ENCODE measurements at places on chromosomes 3 and 15. TPM values are rescaled to one million over a fixed set of nuclear protein-coding genes. Genes with fewer than 3 reads are reported as not detected.

The OR5K2 gene
- not detected for total RNA-seq

The TGM5 gene
- not detected for total RNA-seq

DNA sequence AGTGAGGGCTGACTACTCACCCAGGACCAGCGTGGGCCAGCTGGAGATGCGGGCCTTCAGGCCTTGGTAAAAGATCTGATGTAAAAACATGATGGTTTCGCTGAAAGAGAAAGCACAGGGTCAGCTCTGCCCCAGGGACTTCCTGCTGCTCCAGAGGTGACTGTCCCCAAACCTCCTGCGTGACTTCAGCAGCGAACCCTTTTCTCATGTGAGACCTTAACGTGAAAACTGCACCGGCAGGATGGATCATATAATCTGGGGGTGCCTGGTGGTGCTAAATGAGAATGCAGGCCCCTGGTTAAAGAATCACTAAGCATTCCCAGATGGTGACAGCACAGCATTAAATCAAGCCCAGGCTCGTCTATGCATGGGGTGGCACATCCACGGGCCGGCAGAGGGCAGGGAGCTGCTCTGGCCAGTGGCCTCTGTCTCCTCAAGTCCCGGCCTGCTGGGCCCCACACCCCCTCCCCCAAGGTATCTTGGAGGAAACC lies 55.4 kb downstream of the RASGRF1 start:
- no peak for DNase-seq

DNA sequence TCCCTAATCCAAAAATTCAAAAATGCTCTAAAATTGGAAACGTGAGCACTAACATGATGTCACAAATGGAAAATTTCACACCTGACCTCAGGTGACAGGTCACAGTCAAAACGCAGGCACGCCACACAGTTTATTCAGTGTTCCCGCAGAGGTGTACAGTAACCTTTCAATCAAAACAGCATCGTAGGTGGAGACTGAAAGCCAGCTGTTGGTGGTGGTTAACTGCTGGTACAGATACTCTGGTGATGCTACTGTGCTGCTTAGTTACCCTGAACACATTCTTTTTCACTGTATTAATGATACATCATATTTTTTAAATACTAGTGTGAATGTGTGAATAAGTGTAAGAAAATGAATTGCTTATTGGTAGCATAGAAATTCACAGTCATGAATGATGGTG lies 23.8 kb downstream of the RAB11A start:
- no peak for DNase-seq

DNA sequence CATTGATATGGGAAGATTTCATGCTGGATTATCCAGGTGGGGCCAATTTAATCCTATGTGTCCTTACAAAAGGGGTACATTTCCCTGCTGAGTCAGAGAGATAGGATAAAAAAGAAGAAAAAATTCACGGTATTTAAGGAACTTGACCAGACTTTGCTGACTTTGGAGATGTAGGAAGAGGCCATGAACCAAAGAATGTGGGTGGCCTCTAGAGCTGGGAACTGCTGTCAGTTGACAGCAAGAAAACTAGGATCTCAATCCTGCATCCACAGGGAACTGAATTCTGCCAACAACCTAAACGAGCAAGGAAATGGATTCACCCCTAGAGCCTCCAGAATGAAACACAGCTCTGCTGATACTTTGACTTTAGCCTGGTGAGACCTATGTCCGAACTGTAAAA lies 148.1 kb upstream of the SLC24A5 start:
- DNase-seq, result no peak

DNA sequence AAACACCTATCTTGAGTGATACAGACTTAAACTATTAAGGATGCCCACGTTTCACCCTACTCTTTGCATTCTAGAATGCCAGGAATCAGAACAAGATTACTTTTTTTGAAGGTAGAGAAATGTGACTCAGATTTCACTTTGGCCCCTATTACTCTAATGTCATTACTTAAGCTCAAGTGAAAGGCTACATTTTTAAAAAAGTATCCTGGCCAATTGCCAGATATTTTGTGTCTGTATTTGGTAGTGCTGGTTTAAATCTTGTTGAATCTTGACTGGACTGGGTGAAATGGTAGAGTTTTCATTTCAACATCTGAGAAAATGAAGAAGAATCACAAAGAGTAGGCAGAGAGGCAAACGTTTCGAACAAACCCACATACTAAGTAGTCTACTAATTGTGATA lies 218.2 kb upstream of the UBE2E1 start:
- no peak for DNase-seq

DNA sequence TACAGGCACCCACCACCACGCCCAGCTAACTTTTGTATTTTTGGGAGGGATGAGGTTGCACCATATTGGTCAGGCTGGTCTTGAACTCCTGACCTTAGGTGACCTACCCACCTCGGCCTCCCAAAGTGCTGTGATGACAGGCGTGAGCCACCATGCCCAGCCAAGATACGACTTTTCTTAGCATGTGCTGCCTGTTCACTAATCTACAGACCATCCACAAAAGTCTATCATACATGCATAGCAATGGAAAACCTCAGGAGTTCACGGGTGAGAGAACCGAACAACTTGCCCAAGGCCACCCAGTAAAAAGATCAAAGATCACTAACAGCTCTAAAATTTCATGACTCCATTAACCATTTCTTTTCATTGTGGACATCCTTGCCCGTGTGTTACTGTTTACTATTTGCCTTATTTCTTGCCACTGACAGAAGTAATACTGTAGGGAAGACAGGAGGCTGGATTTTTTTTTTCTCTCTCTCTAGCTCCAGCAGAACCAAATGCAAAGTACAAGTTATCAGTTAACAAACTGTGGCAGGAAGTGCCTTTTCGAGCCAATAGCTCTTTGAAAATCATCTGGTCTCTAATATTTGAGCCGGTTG lies 92.3 kb downstream of the FOXP1 start:
- no peak for DNase-seq

DNA sequence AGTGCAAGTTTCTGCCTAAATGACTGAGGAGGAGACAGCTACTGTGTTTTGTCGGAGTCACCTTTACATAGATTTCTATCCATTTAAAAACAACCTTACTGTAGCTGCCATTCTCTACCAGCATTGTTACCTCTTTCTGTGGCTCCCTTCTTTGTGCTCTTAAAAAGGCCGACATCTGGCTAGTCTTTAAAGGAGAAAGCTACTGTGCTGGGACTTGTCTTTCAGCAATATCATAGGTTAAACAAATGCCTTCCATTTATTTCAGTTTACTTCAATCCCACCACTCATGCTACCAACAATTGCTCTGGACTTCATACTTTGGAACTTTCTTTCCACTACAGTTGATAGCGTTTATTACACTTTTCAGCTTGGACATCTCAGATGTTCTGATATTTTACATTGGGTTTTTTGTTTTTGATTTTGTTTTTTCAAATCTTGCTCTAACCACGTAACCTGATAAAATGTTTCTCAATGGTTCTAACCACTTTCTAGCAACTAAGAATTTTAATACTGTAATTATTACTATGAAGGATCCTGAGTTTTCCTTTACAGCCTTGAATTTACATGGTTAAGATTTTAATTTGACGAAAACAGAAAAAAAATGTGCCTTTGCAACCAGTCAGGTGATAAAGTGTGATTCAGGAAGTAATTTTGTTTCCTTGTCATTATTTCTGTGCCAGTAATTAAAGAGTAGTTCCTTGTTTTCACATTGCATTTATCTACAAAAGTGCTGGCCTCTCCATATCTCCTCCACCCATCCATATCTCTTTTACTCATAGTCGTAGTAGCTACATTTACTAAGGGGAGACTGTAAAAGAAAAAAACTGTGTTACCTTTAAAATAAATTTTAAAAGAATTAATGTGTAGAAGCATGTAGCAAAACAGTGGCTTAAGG lies 1.3 kb upstream of the CBLB start:
- DNase-seq, result no peak

All from endothelial cell of umbilical vein (primary cell).